ENCODE measurements at places on chromosomes 7 and 10.

DNA sequence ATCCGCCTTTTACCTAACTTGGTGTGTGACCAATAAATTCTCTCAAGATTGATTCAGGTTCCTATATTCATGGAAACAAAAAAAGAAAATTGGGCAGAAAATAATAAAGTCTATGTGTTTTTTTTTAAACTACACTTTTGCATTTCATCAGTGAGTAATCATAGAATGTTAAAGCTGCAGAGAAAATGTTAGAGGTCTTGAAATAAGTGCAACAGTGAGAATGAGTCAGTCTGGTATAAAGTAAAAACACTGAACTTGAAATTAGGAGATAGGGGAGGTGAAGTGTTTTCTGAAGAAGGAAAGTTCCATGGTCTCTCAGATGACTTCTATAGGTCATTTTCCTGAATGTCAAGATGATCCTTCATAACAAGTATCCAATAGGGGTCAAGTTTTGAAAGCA is 202.6 kb upstream of the NRP1 start:
- no peak for DNase-seq

DNA sequence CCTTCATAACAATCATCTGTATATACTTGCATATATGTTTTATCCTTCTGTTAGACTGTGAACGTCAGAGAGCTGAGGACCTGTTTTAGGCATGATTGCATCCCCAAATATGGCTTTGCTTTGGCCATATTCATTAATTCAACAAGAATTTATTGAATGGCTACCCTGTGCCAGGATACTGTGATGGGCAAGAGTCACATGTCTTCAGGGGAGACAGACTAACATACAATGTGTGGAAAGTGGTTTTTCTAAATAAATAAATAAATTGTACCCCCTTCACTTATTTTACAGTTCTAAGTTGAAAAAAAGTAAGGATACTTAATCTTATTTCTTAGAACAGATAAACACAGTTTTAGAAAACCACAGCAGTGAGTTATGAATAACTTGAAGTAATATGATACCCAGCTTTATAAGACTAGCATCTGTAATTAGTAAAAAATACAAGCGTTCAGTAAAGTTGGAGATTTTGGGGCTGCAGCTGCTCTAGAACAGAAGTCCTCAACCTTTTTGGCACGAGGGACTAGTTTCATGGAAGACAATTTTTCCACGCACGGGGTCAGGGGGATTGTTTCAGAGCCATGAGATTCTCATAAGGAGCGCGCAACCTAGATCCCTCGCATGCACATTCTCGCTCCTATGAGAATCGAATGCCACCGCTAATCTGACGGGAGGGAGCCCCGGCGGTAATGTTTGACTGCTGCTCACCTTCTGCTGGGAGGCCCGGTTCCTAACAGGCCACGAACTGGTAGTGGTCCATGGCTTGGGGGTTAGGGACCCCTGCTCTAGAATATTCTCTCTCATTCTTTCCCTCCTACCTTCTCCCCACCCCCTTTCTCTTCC is 89.4 kb upstream of the MTPN start:
- no peak for DNase-seq

- DNase-seq = no peak
Observed at GRCh38 chr7:103851357-103851756, 138.1 kb downstream of the RELN start.

DNA sequence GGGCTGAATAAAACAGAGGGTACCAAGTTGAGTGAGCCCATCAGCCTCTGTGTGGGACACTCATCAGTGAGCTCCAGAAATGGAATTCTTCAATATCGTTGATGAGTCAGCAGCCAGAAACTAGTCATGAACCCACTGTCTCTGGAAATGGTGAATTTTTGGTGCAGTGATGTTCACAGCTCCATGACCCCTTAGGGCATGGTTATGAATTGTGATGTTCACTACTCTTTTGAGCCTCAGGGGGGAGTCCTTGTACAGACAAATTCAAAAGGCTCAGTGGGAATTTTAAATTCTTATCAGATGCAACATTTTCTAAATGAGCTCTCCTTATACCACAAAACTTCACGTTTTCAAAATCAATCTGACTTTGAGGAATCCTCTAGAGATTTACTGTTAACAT is 335.7 kb downstream of the PHTF2 start:
- no peak for DNase-seq

- no peak for DNase-seq
Observed at GRCh38 chr7:71558806-71559613, 427.1 kb downstream of the GALNT17 start.

DNA sequence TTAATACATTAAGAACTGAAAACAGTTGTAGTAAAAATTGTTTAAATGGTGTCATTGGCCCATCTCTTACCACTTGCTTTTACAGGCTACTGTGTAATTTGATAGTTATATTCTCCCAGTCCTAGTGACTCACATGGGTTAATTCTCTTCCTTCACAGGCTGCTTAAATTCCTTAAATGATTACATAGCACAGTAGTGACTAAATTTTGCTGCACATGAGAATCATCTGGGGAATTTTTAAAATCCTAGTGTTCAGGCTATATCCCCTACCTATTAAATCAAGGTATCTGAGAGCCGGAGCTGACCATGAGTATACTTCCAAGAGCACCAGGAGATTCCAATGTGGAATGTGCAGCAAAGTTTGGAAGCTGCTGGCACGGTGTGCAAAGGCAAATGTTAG is 45.3 kb upstream of the ZNF800 start:
- no peak for DNase-seq

- DNase-seq = no peak
Observed at GRCh38 chr7:104979167-104979841, 34.7 kb upstream of the KMT2E start.

- DNase-seq = no peak
Observed at GRCh38 chr7:141417506-141417905, 133.7 kb upstream of the AGK start.

- no peak for DNase-seq
Observed at GRCh38 chr10:50563906-50564305, 59.9 kb downstream of the SGMS1 start.

DNA sequence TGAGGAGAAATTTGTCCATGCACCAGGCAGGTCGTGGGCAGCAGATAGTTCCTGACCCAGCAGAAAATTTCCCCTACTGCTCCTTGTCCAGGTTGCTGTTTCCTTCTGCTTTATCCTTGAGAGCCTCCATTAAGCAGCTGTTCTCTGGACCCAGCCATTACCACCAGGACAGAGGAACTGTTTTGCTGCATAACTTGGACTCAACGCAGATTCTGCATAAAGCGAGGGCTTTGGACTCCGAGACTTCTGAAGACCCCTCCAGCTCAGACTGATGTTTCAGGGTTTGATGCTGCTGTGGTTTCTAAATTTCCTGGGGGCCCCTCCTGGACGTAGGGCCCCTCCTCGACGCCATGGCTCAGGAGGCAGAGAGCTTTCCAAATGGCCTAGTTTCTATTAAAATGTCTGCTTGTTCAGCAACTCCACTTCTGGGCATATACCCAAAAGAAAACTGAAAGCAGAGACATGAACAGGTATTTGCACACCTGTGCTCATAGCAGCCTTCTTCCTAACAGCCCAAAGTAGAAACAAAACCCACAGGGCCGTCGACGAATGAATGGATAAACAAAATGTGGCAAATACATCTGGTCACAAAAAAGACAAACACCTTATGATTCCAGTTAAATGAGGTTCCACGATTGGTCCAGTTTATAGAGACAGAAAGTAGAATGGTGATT is 28.3 kb upstream of the LMTK2 start:
- no peak for DNase-seq

DNA sequence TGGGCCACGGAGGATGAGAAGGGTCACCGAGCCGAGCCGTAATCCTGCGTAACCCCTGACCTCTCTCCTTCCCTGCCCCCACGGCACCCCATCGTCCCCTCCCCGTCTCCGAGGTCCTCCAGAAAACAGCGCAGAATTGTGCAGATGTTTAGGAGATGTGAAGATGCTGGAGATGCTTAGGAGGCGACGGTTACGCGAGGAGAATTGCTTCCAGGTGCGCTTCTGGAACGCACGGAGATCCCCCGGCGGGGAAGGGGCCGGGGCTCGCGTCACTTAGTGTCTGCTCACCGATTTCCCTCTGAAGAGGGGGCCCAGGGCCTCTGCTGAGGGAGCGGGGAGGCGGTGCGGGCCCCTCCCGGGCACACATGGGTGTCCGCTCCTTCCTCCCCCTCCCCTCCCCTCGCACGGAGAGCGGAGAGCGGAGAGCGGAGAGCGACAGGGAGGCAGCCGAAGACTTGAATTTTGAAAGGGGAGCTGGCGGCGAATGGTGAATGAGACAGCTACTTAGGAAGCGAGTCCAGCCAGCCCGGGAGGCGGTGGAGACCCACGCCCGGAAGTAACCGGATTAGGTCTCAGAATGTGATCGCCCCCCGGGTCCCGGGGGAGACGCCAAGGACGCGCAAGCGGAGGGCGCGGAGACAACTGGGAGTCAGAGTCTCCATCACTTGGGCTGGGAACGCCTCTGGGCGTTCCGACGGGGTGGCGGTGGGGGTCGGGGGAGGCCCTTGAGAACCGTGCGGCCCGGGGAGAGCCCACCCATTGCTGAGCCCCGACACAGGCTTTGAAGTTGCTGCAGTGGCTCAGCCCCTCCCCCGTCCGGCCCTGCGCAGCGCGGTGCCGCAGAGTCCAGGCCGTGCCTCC is 8.7 kb upstream of the EN2 start:
- no peak for DNase-seq

DNA sequence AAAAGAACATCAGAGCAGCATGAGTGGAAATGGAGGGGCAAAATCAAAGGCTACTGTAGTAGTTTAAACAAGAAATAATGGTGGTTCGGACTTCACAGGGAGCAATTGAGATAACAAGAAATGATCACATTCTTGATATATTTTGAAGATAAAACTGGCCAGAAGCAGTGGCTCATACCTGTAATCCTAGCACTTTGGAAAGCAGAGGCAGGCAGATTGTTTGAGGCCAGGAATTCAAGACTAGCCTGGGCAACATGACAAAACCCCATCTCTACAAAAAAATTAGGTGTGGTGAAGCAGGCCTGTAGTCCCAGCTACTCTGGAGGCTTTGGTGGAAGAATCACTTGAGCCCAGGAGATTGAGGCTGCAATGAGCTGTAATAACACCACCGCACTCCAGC is 22.9 kb downstream of the EEF1AKMT2 start:
- DNase-seq = no peak

GRCh38 chr10:30047924-30048531 is 11.4 kb downstream of the JCAD start:
- no peak for DNase-seq

GRCh38 chr10:101780818-101781654 is 2.2 kb downstream of the NPM3 start:
- peak; percentile 57 for DNase-seq

DNA sequence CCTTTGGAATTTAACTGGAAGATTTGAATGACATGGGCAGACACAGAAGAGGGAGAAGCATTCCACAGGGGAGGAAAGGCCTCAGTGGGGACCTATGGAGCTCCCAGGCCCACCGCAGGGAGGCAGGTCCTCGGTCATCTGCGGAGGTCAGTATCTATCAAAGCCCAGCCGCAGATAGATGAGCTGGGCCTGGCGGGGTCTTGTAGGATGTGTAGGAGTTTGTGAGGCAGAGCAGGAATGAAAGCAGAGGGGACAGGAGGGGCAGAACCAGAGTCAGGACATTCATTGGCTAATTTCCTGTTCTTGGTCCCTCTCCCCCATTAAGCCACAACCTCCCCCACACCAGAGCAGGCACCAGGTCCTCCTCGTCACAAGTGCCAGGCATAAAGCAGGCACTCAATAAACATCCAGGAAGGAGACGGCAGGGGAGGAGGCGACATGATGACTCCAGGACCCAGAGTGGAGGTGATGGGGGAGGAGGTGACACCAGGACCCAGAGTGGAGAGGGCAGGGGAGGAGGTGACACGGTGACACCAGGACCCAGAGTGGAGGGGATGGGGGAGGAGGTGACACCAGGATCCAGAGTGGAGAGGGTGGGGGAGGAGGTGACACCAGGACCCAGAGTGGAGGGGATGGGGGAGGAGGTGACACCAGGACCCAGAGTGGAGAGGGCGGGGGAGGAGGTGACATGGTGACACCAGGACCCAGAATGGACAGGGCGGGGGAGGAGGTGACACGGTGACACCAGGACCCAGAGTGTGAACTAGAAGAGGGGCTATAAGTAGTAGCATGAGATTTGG is 83.7 kb upstream of the PDGFA start:
- DNase-seq = no peak

GRCh38 chr7:100540073-100540723 is 1.2 kb downstream of the AGFG2 start:
- no peak for DNase-seq

DNA sequence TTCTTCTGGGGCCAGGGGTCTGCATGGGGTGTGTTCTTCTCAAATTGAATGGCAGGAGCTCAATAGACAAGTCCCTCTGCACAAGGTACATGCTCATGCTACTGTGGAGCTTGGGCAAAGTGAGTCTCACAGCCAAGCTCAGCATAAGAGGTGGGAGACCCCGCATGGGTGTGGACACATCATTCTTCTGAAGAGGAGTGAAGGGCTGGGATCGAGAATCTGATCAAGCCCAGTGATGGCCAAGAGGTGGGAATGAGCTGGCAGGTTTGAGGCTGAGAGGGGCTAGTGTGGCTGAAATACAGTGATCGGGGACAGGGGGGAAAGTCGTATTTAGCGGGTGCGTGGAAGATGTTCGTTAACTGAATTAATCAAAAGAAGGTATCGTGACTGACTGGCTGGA is 32.6 kb downstream of the CDH23 start:
- no peak for DNase-seq

DNA sequence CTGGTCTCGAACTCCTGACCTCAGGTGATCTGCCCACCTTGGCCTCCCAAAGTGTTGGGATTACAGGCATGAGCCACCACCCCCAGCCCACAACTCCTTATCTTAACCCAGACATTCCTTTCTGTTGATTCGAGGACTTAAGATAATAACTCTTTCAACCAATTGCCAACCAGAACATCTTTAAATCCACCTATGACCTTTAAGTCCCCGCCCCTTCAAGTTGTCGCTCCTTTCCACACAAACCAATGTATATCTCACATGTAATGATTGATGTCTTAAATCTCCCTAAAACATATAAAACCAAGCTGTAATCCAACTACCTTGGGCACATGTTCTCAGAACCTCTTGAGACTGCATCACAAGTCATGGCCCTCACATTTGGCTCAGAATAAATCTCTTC is 7.8 kb upstream of the ANKRD2 start:
- DNase-seq = no peak

DNA sequence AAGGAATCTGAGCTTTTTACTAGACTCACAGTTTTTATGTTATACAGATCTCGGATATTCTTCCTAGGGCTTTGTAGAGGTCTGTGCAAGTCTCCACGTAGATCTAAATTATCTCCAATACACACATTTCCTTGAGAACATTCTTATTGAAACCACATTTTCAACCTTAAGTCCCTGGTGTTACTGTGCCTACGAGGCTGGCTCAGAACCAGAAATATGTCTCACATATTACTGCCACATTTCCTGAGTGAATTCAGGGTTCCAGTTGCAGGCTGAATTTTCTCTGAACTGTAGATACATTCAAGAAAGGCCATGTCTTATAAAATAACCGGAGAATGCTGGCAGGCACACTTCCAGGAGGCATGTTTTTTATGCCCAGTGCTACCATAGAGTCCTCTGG is 46.5 kb downstream of the INHBA start:
- no peak for DNase-seq

- no peak for DNase-seq
Observed at GRCh38 chr7:8628656-8629055, 195.2 kb downstream of the NXPH1 start.
